HCT116 (cell line): ENCODE measurements at places on chromosomes 2 and 18.

GRCh38 chr2:200756618-200757321, 54.9 kb upstream of the BZW1 start:
- no peak for DNase-seq

- DNase-seq = no peak
Measured at GRCh38 chr2:23697256-23698075, 229.5 kb downstream of the ATAD2B start.

GRCh38 chr2:189304360-189304759, 124.8 kb upstream of the COL5A2 start:
- no peak for DNase-seq

GRCh38 chr2:101121174-101121573, 30.0 kb downstream of the TBC1D8 start:
- DNase-seq = no peak

DNA sequence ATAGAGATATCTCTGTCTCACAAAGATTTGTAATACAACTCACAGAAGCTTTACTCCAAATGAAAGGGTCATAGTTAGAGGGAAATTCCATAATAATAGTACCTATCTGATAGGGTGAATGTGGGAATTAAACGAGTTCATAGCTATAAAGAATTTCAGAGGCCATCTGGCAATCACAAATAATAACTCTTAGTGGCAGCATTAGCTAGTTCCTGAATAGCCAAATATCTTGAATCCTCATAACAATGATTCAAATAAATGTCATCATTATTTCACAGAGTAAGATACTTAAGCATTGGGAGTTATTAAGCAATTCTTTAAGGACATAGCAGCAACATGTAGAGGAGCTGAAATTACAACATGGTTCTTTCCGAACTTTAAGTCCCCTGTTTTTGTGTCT, 1265.0 kb upstream of the PIK3C3 start:
- no peak for DNase-seq

DNA sequence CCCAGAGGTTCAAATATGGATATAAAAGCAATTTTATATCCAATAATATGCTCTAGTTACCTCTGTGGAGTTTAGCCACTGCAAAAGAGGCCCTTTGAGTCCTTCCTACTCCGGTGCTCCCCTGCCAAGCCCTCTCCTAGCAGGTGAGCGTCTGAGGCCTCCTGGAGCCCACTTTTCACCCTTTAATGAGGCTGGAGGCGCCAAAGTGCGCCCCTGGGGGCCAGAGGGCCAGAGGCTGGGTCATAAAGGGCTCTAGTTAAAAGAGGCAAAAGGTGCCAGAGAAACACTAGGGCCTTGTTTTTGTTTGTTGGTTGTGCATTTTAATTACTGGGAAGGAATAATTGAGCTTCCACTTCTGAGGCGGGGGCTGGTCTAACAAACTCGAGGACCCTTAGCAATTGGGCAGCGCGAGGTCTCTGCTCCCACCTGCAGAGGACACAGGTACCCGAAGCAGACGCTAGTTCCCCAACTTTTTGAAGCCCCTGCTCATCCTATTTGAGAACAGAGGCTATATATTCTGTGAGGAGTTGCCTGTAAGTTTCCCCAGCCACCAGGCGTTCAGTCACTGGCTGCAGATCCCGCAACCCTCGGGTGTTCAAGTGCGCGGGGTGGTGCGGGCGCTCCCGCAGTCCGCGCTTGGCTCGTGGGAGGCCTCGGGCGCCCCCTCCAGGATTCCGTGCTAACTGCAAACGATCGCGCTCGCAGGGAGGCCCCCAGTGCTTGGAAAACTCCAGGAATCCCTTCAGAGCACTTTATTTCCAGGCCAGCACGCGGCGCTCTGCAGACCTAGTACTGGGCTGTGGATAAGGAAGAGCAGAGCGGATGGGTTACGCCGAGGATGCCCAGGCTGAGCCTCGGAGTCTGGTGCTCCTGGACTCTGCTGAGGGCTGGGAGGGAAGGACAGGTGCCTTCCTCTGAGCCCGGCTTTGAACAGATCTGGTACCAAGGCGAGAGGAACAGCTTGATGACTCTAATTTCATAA, 14.1 kb downstream of the MSGN1 start:
- peak; percentile 82 for DNase-seq

- DNase-seq = peak; percentile 35
Measured at GRCh38 chr18:74493689-74494088, 2.5 kb upstream of the CNDP2 start.

- DNase-seq = no peak
Measured at GRCh38 chr18:25827228-25827627, 263.2 kb downstream of the SS18 start.

- no peak for DNase-seq
Measured at GRCh38 chr2:173747035-173747434, 218.1 kb downstream of the SP3 start.

DNA sequence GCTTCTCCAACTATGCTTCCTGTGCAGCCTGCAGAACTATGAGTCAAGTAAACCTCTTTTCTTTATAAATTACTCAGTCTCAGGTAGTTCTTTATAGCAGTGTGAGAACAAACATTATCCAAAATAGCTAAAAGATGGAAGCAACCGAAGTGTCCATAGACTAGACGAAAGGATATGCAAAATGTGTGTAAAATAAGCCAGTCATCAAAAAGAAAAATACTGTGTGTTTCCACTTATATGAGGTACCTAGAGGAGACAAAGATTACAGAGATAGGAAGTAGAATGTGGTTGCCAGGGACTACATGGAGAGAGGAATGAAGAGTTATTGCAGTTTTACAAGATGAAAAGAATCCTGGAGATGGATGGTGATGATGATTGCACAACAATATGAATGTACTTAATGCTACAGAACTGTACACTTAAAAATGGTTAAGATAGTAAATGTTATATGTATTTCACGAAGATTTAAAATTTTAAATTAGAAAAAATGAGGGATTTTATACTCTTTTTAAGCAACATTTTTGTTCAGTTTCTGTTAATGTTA, 99.3 kb upstream of the FN1 start:
- no peak for DNase-seq

DNA sequence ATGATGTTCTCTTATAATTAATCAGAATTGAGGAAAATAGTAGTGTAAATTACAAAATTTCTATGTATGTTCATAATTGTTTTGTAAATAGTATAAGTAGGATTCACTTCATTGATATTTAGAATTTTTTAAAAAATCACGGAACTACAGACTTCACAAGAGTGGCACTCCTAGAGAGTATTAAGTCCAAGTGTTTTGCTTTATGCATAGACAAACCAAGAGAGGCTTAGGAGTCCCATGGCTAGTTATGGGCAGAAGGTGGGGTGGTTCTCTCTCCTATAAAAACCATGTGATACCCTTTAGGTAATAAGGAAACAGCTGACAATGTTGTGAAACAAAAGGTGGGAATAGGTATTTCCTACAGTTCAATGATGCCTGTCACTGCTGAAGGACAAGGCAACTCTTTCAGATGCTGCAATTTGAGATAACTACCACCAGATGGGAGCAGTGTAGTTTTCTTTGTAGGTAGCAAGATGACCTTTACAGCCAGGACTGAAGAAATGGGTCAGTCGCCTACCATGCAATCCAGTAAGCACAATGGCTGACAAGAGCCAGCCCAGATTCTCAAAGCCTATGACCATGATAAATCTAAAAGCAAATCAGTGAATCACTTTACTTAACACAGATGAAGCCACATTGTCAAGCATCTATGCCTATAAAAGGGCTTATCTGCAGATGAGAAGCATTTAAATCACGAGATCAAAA, 83.9 kb downstream of the AAK1 start:
- DNase-seq = peak; percentile 66

DNA sequence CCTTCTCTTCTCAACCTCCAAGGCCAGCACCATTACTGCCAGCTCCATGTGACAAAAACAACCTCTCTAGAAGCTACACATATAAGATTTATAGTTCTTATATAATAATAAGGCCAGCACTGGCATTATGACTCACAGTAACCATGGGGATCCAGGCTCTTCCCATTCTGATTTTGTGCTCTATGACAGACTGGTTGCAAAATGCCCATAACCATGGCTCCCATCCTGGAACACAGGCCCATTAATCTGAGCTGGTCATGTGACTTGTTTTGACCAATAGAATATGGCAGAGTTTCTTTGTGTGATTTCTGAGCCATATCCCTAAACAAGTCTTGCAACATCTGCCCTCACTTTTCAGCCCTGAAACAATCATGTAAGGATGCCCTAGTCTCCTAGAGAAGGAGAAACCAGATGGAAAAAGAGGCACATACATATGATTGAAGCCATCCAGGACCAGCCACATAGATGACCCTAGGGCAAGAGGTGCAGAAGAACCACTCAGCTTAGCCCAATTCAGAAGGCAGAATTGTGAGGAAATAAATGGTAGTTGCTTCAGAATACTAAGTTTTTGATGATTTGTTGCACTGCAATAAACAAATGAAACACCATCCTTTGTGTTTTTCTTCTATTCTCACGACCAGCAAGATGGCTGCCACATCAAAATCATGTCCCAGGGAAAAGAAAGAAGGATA, 173.9 kb downstream of the SUCLG1 start:
- no peak for DNase-seq
